ENCODE measurements at places on chromosomes 13 and 19.

GRCh38 chr19:19053508-19054314 lies 10.1 kb upstream of the SLC25A42 start:
- H3K27ac ChIP-seq: no peak overlapping the region
- H3K4me1 ChIP-seq: no peaks in the 10 kb centered on the region
- peak; percentile 55 for DNase-seq
- no peaks in the 10 kb centered on the region for H3K27me3 ChIP-seq
- peaks cover 10% of the 10 kb centered on the region for H3K36me3 ChIP-seq

- peak; percentile 62 for DNase-seq
- H3K27me3 ChIP-seq: no peaks in the 10 kb centered on the region
- H3K27ac ChIP-seq: peak overlapping the region; percentile 92
- peak overlapping the region; percentile 94 for H3K4me3 ChIP-seq
- H3K36me3 ChIP-seq: peaks cover 16% of the 10 kb centered on the region
- H3K4me1 ChIP-seq: peaks cover 31% of the 10 kb centered on the region
Measured at GRCh38 chr13:21458451-21458812, 671 bp downstream of the ZDHHC20 start.

DNA sequence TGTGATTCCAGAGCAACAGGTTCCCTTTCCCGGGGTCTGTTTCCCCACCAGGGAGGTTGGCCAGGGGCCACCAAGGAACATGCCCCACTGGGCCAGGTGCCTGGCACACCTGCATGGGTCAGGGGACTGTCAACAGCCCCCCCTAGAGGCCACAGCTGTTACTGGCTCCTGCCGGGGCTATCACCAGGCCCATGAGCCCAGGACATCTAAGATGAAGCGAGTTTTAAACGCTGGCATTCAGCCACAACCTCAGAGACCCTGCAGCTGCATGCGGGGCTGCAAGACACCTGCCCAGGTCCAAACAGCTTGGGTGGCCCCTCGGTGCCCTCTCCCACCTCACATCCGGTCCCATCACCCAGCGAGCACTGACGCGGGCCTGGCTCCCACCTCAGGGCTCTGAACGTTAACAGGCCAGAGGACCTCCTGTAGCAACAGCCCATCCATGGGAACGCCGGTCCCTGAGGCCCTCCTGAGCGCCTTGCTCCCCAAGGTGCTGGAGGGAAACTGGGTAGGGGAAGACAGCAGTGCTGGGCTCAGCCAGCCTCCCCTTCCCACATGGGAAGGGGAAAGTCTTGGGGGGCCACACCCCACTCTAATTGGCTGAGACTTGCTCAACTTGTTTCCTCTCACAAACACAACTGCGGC lies 12.0 kb downstream of the KHSRP start:
- no peak overlapping the region for H3K4me3 ChIP-seq
- peaks cover 5% of the 10 kb centered on the region for H3K36me3 ChIP-seq
- H3K27me3 ChIP-seq: no peaks in the 10 kb centered on the region
- no peaks in the 10 kb centered on the region for H3K4me1 ChIP-seq
- H3K27ac ChIP-seq: no peak overlapping the region
- peak; percentile 47 for DNase-seq

DNA sequence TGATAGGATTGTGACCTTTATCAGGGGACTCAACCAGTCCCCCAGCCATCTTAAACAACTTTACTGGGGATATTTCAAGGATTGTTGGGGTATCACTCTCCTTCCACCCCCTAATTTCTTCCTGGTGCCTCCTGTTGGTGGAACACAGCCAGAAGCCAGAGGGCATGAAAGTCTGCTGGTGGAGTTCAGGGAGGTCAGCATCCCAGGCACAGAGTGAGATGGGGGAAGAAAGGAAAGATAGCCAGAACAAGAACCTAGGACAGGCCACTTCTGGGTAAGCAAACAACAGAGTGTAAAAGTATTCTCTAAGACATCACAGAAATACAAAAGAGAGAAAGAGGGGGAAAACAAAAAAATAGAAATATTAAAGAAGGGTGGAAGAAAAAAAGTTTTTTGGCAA lies 101.8 kb downstream of the SPRY2 start:
- no peak overlapping the region for H3K27ac ChIP-seq
- DNase-seq: no peak
- no peaks in the 10 kb centered on the region for H3K36me3 ChIP-seq
- no peaks in the 10 kb centered on the region for H3K4me1 ChIP-seq
- no peak overlapping the region for H3K4me3 ChIP-seq
- no peaks in the 10 kb centered on the region for H3K27me3 ChIP-seq

- H3K4me3 ChIP-seq: peak overlapping the region; percentile 40
- DNase-seq: no peak
- H3K4me1 ChIP-seq: peaks cover 12% of the 10 kb centered on the region
- H3K27me3 ChIP-seq: no peaks in the 10 kb centered on the region
- no peaks in the 10 kb centered on the region for H3K36me3 ChIP-seq
Measured at GRCh38 chr19:3046698-3047495, 15.4 kb downstream of the TLE5 start.

DNA sequence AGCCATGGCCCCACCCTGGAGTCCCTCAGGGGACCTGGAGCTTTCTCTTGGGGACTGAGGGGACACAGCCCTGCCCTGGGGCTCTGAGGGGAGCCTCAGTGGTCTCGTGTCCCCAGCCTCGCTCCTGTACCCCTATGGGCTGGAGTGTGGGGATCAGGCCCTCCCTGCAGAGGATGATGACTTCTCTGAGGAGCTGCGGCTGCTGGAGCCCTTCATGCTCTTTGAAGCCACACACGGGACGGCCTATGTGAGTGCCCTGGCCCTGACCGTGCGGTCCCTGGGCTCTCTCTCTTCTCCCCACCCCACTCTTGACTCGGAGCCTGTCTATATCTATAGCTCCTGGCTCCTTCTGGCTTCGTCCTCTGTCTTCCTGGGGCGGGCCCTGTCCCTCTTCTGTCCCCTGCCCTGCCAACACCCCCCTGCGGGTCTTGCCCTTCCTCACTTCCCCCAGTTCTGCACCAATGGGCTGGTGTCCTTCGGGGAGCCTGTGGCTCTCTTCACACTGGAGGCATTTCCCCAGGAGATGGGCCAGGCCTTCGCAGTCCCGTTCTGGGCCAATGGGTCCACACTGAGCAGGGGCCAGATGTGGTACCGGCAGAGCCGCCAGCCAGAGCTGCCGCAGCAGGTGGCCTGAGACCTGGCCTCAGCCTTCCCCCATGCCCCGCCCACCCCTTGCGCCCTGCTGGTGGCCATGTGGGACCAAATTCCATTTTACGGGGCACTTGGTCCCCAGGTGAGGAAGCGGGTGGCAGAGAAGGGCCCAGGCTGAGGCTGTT lies 33.1 kb downstream of the HPN start:
- H3K4me1 ChIP-seq: no peaks in the 10 kb centered on the region
- no peak for DNase-seq
- H3K36me3 ChIP-seq: peaks cover 2% of the 10 kb centered on the region
- H3K27me3 ChIP-seq: no peaks in the 10 kb centered on the region

DNA sequence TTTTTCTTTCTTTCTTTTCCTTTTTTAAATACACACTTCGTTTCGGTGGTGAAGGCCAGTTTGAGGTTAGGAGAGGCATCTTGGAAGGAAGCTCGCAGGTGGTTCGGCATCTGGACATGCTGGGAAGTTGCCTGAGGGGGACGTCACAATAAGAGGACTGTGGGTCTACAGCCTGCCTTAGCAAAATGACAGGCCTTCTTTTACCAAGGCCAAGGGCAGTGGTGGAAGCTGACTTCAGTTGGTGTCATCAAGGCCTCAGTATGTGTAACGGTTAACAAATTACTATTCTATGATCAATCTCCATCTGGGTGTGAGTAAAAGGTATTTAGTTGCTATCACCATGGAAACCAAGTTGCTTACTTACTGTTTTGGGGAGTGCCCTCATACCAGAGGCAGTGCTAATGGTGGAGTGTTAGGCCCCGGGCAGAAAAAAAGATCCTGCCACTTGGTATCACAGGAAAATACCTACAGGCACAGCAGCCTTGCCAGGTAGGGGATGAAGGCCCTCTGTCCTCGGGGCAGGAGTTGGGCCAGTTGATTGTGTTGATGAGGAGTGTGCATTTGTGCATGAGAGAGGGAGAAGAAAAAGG lies 10.3 kb downstream of the ACTN4 start:
- no peak overlapping the region for H3K27ac ChIP-seq
- H3K27me3 ChIP-seq: peaks cover 54% of the 10 kb centered on the region

Measured in activated naive CD8-positive, alpha-beta T cell treated with anti-CD3 and anti-CD28 coated beads for 36 hours (primary cell).